ENCODE measurements at places on chromosomes 1 and 21.

GRCh38 chr1:115677182-115677555 is 35.4 kb downstream of the VANGL1 start:
- DNase-seq, result no peak

DNA sequence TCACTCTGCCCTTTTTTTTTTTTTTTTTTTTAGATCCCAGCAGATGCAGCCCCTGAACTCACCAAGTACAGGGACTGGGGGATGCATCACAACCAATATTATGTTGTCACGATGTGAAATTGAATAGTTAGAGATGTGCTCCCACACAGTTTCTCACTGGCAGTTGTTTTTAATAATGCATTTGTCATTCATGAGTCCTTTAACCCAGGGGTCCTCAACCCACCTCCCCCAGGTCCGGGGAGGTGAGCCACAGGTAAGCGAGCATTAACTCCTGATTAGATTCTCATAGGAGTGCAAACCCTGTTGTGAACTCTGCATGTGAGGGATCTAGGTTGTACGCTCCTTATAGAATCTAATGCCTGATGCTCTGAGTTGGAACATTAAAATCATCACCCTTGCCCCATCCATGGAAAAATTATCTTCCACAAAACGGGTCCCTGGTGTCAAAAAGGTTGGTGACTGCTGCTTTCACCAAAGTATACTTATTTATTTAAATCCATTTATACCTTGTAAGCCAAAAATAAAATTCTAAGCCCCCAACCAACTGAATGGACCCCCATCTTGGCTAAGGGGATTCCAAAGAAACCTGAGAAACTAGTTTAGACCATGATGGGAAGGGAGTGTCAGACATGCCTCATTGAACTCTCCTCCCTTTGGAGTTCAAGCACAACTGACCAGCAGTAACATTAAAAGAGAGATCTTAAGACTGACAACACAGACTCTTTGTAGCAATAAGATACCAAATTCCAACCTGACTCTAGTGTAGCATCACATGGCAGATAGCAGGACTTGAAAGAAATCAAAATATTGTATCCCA is 119.3 kb upstream of the ATP1A1 start:
- DNase-seq, result no peak

- DNase-seq, result no peak
Observed at GRCh38 chr1:65615859-65616258, 176.8 kb upstream of the PDE4B start.

- peak; percentile 44 for DNase-seq
Observed at GRCh38 chr21:41877901-41878830, 978 bp downstream of the PRDM15 start.
